ENCODE measurements at places on chromosomes 1 and 21.

DNA sequence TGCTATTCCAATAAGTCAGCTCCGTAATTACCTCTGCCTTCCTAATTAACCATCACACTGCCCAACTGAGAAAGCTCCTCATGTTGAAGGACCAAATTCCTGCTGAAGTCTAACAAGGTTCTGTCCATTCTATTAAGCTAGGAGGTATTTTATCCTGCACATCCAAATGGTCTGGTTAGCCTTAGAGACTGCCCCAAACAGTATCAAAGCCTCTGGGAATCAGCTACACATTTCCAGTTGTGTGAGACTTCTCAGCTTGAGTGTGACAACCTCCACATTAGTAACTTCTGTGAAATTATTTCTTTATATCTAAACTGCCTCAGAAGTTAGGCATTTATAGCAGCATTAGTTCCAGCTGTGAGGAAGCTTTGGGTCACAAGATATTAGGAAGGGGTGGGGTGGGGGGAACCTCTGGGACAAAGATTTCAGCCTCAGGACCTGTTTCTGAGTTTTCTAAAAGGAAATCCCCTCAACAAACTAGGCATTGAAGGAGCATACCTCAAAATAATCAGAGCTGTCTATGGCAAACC, 150.5 kb upstream of the DUSP10 start:
- no peak for DNase-seq

DNA sequence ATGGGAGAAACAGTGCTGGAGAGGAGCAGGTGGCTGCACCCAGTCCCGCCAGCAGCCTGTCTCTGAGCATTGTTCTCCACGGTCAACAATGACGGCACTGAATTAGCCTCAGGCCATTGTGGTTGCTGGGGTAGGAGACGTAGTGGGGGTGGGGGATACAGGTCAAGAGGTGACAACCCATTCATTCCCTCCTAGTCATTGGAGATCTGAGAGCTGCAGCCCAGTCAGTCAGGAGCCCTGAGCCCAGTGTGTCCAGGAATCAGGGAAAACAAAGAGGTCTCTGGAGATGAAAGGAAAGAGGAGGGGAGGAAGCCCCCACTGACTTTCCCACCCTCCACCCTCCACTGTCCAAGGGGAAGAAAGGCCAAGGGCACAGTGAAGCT, 15.3 kb downstream of the SMIM12 start:
- DNase-seq: no peak

GRCh38 chr1:212481438-212481767, 48.7 kb downstream of the NENF start:
- no peak for DNase-seq

- no peak for DNase-seq
These were observed 119.5 kb downstream of the GLIS1 start for GRCh38 chr1:53619367-53620060.

DNA sequence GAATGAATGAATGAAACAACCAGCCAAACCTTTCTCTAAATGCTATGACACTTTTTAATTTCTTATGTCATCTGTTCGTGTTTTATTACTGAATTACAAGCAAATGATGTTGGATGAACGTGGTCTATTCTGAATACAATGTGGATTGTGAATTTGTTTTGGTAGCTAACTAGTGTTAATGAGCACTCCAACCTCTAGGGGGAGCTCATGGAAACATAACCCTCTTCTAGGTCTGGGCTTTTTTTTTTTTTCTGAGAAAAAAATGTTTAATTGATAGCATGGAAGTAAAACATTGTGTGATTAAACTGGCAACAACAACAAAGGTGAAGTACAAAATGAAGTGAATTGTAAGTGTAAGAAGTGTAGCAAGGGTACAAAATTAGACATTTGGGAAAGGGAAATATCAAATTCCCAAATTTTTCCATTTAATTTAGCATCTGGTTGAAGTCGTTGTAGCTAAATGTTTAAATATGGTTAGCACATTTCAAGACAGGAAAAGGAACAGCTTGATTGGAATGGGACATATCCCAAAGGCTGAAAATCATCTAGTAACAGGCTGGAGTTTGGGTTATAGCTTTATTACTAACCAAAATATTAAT, 42.6 kb upstream of the PTGS2 start:
- DNase-seq: peak; percentile 31

DNA sequence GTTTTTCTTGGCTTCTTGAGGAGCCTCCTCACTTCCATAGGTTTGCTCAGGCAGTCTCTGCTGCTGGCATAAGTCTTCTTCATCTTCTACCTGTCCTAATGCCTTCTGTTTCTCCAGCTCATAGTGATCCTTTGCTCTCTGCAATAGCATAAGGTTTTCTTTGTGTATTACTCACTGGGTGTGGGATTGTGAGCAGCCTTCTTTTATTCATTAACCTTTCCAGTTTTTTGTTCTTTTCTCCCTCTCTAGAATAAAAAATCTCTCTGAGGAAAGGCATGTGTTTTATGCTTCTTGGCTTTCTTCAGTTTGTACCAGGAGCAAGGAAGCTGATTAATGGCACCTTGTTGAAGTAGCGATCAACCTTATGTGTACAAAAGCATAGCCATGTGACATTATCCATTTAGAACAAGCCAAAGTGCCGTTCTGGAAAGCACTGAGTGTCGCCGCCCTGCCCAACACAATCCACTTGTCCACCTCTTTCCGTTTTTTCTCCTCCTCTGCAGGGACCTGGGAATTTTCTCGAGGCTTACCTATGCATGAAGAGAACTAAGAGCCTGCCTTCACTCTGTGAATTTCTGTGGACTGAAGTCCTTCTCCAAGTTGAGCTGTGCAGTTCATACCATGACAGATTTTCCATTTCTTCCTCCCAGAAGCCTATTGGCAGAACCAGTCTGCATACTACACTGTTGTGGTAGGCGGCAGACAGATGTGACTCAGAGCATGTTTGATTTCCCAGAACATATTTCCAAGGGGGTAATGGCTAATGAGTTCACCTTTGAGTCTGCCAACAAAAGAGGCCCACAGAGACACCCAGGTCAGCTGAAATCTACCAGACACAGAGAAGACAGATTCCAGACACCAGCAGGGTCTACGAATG, 39.0 kb downstream of the DPT start:
- no peak for DNase-seq

DNA sequence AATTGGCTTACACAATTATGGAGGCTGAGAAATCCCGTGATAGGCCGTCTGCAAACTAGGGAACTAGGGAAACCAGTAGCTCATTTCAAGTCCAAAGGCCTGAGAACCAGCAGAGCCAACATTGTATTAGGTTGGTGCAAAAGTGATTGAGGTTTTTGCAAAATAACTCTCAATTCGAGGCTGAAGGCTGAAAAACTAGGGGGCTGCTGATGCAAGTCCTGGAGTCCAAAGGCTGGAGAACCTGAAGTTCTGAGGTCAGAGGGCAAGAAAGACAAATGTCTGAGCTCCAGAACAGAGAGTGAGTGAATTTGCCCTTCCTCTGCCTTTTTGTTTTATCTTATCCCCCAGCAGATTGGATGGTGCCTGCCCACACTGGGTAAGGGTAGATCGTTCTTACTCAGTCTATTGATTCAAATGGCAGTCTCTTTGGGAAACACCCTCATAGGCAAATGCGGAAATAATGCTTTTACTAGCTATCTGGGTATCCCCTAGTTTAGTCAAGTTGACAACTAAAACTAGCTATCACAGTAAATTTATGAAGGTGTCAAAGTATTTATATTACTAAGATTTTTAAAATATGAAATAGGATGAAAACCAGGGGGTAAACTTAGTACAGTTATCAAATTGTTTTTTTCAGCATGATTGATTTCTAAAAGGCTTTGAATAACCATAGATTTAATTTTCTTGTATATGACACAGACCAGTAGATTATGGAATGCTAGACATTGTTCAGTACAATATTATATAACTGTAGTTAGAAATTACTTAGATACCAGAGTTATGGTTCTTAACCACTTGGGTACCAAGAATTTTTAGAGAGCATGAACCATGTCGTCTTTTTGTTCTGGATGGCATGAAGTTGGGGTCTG, 15.4 kb downstream of the RABGAP1L start:
- DNase-seq: no peak

Measured in NCI-H2081 (cell line).